Effector CD8-positive, alpha-beta T cell (primary cell): ENCODE measurements at places on chromosomes 16 and 17.
A peak's percentile ranks its signal among the peaks of the same experiment; 100 is the strongest.

DNA sequence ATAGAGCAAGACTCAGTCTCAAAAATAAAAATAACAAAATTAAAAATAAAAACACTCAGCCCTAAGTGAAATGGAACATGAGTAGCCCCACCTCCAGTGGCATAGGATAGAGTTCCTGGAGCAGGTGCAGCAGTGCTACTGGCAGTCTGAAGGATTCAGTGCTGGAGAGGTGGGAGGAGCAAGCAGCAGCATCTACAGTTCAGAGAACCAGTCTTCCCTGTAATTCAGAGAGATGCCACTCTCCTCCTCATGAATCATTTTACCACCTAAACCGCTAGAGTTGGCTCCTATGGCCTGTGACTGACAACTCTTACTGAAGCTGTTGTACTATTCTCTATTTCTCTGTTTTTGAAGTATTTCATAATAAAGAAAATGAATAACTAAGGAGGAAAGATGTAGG lies 56.0 kb upstream of the SMURF2 start:
- DNase-seq = no peak

DNA sequence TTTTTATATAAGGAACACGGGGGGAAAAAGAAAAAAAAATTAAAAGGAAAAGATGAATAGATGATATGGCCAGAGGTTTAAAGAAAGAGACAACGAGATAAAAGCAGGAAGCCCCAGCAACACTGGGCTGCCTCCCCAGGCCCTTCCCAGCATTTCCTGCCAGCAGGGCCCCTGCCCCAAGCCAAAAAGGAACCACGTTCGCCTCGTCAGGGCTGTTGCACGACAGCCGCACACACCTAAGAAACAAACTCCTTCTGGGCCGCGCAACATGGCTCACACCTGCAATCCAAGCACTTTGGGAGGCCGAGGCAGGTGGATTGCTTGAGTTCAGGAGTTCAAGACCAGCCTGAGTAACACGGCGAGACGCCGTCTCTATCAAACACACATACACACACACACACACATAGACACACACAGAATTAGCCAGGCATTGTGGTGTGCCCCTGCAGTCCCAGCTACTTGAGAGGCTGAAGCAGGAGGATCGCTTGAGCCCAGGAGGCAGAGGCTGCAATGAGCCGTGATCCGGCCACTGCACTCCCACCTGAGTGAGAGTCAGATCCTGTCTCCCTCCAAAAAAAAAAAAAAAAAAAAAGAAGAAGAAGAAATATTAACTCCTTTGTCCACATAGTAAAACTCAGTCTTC lies 83.0 kb downstream of the ANKRD11 start:
- no peak for DNase-seq

- DNase-seq = no peak
Observed at GRCh38 chr17:29237476-29238132, 9.1 kb upstream of the CRYBA1 start.

GRCh38 chr16:83926726-83927397 lies 26.2 kb upstream of the OSGIN1 start:
- peak; percentile 12 for DNase-seq

GRCh38 chr16:57152096-57153093 lies 33.4 kb downstream of the PSME3IP1 start:
- DNase-seq = no peak

GRCh38 chr16:78990309-78990701 lies 610.2 kb downstream of the MAF start:
- DNase-seq = no peak

DNA sequence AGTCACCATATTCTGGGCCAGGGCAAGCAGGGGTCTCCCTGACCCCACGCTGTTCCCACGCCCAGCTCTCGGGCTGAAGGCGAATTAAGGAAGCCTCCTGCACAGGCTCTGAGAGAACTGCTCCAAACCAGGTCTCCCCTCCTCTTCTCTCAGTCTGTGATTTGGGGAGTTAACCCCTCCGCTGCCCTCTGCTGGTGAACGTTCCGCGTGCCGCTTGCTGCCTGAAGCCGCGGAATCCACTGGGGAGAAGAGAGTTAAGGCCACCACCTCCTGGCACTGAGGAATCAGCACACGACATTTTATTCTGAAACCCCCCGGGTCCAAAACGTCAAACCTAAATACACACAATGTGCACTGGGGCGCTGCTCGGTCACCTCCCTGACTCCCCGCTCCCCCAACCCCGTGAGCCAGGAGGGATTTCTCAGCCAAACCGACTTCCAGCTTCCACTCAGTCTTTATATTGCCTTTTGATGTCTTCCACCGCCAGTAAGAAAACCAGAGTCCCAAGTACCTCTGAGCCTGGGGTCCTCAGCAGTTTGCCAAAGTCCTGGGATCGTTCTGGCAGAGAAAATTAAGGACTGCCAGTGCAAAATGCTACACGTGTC lies 54.4 kb upstream of the RCVRN start:
- no peak for DNase-seq

DNA sequence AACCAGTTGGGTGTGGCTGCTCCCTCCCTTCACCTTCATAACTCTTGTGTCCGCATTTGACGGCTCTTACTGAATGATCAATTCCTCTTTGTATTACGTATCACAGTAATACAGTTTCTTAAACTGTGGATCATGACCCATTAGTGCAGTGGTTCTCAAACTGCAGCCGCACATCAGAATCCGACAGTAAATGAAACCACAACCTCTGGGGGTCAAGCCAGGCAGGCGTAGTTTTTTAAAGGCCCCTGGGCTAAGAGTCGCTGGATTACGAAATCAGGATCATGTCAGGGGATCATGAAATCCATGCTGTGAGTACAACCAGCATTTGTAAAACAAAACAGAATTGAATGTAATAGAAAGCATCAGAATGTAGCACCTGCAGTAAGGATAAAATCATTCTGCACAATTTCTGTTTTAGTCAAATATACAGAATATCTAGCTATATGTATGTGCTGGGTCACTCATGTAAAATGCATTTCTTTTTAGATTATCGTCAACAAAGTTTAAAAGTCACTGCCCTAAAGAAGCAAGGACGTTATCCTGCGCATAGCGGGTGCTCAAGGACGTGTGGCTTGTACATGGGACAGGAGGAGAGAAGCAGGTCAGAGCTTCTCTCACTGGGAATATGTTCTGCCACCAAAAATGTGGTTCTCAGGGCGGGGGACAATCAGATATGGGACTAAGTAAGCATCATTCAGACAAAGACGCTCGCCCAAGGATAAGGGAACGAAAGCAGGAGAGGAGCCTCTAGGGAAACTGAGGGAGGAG lies 113.1 kb downstream of the ZFHX3 start:
- no peak for DNase-seq

GRCh38 chr17:30413109-30413508 lies 34.4 kb downstream of the CPD start:
- no peak for DNase-seq

DNA sequence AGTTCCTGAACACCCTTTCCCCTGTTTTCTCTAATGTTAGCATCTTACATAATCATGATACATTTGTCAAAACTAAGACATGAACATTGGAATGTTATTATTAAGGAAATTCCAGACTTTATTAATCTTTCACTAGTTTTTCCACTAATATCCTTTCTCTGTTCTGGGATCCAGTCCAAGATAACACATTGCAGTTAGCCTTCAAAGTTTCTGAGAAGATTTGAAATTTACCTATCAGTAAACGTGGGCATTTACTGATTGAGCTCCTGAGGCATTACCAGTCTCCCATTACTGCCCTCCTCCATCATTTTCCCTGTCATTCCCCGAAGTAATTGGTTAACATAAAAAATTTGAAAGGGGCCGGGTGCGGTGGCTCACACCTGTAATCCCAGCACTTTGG lies 5.7 kb upstream of the CD300LG start:
- no peak for DNase-seq

DNA sequence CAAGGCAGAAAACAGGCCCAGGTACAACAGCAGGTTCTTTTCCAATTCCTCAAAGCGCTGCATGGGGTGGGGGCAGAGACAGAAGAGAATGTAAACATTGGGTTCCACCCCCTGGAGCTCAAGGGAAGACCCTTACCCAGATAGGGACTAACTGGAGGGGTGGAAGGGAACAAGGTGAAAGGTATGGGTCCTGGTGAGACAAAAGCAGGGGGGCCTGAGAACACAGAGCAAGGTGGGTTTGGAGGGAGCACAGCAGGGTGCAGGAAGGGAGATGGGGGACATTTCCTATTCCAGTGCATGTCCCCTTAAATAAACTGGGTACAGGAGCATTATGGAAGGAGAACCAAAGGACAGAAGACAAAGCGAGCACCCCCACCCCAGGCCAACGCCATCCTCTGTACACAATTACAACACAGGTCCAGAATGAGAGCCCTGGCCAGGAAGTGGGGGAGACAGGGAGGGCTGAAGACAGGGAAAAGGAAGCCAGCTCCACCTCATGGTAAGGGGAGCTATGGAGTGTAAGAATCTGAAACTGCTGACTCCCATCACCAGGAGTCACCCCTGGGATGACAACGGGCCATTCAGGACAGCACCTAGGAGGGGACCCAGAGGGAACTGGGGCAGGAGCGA lies 2.1 kb upstream of the CD2BP2 start:
- DNase-seq = no peak

DNA sequence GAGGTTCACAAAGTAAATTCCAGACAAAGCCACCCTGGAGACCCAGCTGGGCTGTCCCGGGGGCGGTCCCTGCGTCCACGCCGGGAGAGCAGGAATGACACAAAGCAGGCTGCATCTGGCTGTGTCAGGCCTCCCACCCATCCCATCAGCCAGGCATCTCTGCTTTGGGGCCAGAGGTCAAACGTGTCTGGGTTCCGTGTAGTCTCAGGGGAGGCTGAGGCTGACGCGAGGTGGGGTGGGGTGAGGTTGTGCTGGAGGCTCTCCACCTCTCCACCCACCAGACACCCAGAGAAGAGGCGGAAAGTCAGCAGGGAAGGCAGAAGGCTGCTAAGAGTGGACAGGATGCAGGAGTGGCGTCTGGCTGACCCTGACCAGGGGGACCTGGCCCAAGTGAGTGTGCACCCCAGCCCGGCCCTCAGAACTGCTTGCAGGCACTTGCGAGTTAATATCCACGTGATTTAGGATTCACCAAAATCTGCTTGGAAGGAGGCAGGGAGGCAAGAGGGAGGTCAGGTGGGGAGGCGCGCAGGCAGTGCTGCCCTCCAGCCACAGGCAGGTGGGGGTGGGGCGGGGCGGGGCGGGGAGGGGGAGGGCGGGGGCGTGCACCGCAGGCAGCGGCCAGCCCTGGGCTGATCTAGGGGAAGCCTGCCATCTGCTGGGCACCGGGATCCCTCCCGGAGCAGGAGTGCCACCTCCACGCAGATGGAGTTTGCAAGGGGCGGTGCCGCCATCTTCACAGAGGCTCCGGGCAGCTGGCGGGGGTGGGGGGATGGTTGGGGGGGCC lies 44.3 kb downstream of the TBC1D16 start:
- peak; percentile 68 for DNase-seq

DNA sequence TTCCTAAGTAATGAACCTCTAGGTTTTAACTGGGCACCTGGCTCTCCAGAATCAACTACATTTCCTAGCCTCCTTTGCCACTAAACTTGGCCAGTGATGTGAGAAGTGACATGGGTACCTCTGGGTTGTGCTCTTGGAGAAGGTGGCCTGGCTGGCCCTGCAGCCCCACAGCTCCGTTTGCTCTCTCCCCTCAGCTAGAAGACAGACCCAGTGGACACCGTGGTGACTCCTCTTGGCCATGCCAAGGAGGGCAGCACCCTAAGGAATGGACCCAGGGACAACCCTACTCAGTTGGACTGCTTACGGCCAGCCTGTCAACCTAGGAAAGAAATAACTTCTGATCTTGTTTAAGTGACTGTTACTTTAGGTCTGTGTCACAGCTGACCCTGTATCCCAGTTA lies 151.4 kb downstream of the TMEM132E start:
- no peak for DNase-seq

GRCh38 chr16:4749700-4750257 lies 15.4 kb downstream of the DNAAF8 start:
- no peak for DNase-seq

GRCh38 chr16:71490361-71490760 lies 1.2 kb upstream of the ZNF19 start:
- DNase-seq = no peak
